ENCODE measurements at places on chromosomes 1 and 21. TPM values are rescaled to one million over a fixed set of nuclear protein-coding genes. Genes with fewer than 3 reads are reported as not detected.

C1orf232 gene
- polyA plus RNA-seq: not detected

FCRL4 gene
- not detected for polyA plus RNA-seq

PRKAB2 gene
- polyA plus RNA-seq: 2.9 TPM

NOTCH2NLA gene
- polyA plus RNA-seq: 57.6 TPM

DNA sequence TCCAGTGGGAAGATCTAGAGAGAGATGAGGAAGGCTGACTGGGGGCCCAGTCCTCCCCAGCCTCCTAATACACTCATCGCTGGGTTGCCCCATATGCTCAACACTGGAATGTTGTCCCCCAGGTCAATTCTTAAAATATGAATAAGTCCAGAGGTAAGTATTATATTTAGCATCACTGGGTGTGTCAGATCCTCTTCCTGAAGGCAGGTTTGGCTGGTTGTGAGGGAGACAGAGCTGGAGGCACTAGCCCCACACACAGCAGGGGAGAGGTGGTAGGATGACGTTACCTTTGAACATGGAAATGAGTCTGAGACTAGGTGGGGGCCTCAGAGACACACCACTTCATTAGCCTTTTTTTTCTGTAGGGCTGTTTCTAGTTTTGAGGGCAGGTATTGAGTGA, 42.6 kb downstream of the SLC44A3 start:
- no peaks in the 10 kb centered on the region for H3K27me3 ChIP-seq
- H3K36me3 ChIP-seq: no peaks in the 10 kb centered on the region
- no peak for DNase-seq
- H3K4me3 ChIP-seq: no peak overlapping the region

- no peak for DNase-seq
- H3K27ac ChIP-seq: no peak overlapping the region
- no peaks in the 10 kb centered on the region for H3K4me1 ChIP-seq
- H3K36me3 ChIP-seq: no peaks in the 10 kb centered on the region
These were observed 181.0 kb upstream of the FGGY start for GRCh38 chr1:59115865-59116264.

DNA sequence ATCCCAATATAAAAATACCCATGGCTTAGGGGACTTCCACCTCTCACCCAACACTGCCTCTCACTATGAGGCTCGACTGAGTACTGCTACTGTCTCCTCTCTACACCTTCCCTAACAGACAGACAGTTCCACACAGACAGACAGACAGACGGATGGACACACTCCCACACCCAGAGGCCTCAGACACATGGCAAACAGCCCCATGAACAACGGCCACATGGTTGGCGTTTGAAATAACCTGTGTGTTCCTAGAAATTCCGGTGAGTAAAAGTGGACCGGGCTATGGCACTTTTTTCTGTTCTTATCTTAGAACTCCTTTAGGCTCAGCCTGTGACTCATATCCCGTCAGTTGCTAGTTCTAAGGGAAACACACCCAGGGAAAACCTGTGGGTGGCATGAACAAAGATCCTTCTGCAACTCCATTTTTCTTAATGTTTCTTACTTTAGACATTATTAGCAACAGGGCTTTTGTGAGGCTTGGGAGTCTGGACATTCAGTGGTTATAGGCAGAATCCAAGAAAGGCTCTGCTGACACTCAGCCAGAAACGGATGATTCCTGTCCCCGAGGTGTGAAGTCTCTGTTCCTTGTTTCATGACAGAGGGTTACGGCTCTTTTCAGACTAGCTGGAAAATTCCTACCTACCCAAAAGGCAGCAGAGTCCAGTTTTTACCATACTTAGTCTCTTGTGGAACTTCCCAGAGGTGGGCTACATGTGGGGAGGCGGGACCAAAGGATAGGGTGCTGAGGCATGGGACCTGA, 90.5 kb upstream of the TLR5 start:
- no peak overlapping the region for H3K4me3 ChIP-seq
- no peaks in the 10 kb centered on the region for H3K27me3 ChIP-seq
- DNase-seq: no peak
- no peaks in the 10 kb centered on the region for H3K4me1 ChIP-seq
- H3K36me3 ChIP-seq: no peaks in the 10 kb centered on the region

GRCh38 chr1:54952950-54953718, 27.3 kb upstream of the TMEM61 start:
- H3K27ac ChIP-seq: no peak overlapping the region
- no peak for DNase-seq
- H3K4me1 ChIP-seq: peaks cover 48% of the 10 kb centered on the region
- H3K27me3 ChIP-seq: no peaks in the 10 kb centered on the region
